WERI-Rb-1 (cell line): ENCODE measurements at places on chromosomes 6 and 20.

GRCh38 chr6:38221251-38221650 is 401.7 kb downstream of the ZFAND3 start:
- no peak for DNase-seq

DNA sequence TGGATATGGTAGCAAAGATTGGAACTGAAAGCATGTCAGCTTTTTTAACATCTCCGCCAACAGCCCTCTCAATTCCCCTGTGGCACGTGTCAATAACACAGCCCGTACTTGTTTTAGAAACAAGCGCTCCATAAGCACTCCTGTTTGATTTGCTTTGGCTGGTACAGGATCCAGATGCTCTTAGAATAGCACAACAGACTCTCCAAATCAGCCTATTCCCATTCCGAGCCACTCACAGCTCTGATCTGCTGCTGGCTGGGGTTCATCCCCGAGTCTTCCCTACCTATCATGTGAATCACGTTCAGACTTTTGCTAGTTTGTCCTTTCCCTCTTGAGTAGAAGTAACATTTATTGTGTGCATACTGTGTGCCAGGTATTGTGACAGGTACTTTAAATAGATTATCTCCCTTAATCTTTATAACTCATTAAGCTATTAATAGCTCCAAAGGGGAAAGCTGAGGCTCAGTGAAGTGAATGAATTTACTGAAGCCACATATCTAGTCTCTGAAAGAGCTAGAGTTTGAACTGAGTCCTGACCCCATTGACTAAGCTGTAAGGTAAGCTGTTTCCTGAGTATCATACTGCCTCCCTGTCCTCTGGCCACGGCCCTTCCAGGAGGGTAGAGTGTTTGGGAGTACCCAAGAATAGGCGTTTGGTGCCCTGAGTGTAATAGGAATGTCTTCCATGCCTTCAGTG is 46.7 kb downstream of the RALY start:
- DNase-seq, result no peak

- no peak for DNase-seq
These were observed 16.7 kb downstream of the RAD21L1 start for GRCh38 chr20:1242530-1242929.

DNA sequence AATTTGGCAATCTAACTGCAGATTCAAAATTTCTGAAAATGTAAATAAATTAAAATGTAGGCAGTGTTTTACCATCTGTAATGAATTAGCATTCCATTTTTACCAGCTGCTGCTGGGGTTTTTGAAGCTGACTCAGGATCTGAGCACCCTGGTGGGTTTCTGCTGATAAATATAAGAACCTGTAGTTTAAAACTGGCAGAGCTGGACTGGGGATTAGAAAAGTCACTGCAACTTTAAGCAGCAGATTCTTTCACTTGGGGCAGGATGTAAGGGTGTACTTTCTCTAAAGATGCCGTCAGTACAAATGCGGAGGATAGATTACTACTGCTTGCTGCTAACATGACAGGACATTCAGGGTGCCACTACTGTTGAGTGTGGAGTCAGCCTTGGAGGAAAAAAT is 341.8 kb downstream of the CDKAL1 start:
- DNase-seq, result no peak

GRCh38 chr20:48392407-48393310 is 435.1 kb downstream of the PREX1 start:
- no peak for DNase-seq

GRCh38 chr6:72551470-72551869 is 70.4 kb upstream of the KCNQ5 start:
- no peak for DNase-seq

- no peak for DNase-seq
These were observed 386.9 kb upstream of the MAN1A1 start for GRCh38 chr6:119736296-119737021.
